ENCODE measurements at places on chromosomes 16 and 17.

GRCh38 chr17:499951-500461, 147.4 kb upstream of the RPH3AL start:
- no peak for DNase-seq

DNA sequence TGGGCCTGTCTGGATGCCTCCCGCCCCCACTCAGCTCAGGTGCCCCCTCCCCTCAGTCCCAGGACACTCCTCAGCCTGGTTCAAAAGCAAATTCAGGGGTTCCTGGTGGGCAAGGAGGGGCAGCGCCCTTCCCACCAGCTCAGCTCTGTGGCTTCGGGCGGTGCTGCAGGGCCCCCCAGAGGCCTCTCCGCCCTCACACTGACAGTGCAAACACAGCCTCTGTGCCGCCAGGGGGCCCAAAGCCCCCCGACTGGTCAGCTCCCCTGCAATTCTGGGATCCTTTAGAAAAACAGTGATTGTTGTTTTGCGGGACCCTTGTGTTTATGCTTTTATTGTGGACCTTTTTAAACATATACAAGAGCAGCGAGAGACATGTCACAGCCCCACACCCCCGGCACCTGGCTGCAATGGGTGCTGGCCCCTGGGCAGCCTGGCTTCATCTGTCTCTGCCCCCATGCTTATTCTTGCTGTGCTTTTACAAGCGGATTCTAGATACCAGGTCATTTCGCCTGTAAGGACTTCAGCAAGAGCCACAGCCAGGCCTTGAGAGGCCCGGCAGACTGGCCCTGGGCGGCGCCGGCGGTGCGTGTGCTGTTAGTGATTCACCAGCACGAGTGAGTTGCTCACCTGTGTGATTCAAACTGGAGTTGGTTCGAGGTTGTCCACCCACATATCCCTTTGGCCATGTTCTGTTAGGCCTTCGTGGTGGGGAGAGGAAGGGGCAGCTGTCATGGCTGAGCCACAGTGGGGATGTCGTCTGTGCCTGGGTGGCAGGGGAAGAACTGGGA, 21.2 kb downstream of the ZNF469 start:
- no peak for DNase-seq

DNA sequence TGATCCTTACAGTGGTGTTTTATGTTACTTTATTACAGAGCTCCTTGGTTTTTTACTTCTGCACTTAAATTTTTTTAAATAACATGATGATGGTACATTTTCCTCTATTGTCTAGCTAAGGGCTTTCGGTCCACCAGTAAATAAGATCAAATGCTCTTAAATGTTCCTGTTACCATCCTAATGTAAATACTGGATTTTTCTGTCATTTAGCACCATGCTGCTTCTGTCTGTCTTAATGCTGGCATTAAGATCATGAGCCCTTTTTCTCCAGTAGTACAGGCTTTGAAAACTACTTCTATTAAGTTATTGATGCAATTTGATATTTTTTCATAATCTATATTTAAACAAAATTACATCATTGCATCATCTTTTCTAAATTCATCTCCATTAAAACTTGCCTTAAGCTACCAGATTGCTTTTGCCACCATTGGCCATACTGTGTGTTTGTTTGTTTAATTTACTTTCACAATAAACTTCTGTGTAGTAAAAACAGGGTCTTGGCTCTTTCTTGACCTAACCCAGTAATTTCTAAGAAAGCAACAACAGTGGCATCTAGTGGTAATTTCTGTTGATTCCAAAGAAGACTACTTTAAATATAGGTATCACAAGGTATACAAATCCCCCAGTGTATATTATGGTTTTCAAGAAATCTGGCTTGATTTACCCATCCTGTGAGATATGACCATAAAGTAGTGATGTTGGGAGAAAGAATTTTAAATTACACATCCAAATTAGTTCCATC, 9.0 kb upstream of the PHAF1 start:
- no peak for DNase-seq

DNA sequence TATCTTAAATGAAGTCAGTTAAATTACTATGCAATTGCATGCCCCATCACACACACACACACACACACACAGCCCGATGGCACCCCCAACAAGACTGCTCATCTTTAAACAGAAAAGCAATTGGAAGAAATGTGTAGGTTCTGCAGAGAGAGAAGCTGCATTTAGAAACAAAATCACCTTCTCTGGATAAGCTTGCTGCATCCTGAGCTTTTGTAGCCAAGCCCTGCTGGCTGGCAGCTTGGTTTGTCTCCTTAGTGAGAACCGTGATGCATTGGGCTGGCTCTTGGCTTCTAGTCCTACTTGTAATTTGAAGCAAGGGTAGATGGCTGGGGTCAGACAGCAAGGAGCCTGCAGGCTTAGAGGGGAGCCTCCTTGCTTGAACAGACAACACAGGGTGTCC, 153.8 kb downstream of the SOX9 start:
- no peak for DNase-seq

DNA sequence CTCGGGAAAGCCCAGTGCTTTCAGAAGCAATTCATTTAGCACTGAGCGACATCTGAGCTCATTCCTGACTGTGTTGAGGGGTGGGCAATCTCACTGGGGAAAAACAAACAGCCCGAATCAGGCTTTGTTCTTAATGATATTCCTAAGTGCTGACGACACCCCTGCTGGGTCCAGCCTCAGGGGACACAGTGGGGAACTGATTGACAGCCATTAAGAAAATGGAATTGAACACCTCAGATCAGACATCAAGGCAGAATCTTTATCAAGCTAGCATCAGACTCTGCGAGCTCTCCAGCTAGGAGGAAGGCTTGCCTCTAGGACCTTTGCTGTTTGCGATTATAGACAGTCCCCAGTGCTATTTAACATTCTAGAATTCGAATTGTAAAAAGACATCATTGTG, 22.5 kb upstream of the LYRM9 start:
- no peak for DNase-seq

DNA sequence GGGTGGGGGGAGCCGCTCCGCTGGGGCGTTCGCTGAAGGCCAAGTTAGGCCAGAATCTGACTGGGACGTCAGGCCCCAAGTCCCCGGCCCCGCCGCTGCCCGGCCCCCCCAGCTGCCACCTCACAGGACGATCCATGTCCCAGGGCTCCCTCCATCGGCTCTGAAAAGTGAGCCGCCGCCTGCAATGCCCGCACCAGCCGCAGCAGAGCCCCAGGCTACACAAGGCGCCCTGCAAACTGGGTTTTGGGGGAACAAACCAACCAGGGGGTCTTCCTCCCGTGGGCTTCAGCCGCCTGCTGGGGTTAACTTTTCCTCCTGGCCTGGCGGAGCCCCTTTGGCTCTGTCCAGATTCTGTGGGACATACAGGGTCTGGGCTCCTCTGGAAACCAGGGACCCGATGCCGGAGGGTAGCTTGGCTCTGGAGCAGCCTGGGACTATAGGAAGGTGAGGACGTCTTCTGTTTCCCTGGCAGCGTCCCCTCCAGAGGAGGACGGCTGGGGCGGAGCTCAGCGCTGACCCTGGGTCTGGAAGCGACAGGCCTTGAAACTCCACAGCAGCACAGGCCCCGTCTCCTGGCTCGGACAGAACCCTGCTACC, 835 bp downstream of the NME4 start:
- DNase-seq, result no peak

All from NCI-H2107 (cell line).